ENCODE measurements at places on chromosomes 13 and 19.

DNA sequence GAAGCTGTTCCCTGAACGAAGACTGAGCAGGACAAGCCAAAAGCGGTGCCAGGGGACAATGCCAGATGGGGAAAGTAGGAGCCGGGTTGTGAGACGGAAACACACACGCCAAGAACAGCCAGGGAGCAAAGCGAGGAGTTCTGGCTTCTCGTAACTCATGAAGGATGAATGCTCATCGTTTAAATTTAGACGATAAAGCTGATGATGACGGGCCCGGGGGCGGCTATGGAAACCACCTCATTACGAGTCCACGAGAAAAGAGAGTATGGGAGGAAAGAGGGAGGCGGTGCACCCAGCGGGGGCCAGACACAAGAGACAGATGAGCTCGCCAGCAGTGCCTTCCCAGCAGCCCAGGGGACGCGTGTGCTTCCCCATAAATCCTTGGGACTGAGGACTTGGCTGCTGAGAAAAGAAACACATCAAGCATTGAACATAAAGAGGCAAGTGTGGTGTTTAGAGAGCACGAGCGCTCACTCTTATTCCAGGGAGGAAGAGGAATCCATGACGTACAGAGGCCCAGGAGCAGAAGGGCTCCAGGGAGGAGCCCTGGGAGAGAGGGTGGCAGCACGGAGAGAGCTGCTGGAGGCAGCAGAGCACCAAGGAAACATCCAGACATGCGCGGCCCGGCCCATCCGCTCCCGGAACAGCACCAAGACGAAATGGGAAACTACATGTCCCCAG, 70.7 kb downstream of the EPS15L1 start:
- no peak for DNase-seq

- peak; percentile 61 for DNase-seq
Measured at GRCh38 chr13:98466634-98467236, 110.2 kb downstream of the STK24 start.

DNA sequence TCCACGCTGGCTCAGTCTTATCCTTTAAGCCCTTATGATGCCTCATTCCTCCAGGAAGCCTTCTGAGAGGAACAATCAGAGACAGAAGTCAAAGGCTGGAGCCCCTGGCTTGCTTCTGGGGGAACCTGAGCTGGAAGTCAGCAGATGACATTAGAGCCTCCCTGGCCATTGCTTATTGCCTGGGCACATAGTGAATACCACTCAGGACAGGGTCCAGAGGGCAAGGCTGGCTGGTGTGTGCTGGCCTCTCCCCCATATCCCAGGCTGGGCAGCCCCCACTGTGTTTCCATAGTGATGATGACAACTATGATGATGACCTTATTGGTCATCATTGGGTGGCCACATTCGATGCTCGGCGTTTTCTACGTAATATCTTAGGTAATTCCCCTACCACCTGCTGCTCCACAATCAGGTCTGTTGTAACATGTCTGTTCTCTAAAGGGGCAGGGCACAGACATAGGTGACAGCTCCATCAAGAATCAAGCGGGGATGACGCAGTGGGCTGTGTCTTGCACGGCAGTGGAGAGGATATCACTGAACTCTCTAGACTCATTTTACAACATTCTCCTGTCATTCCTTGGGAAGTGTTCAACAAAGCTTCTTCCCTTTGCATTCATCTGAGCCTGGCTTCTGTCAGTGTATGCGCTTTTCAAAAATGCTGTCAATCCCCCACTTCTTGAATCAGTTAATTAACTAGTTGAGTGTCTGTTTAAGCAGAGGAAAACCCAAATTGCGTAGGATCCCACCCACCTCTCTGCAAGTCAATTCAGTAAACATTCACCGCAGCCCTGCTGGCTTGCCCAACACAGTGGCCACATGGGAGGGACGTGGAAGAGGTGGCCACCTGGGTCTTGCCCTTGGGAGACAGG, 89.4 kb upstream of the TSHZ3 start:
- no peak for DNase-seq

DNA sequence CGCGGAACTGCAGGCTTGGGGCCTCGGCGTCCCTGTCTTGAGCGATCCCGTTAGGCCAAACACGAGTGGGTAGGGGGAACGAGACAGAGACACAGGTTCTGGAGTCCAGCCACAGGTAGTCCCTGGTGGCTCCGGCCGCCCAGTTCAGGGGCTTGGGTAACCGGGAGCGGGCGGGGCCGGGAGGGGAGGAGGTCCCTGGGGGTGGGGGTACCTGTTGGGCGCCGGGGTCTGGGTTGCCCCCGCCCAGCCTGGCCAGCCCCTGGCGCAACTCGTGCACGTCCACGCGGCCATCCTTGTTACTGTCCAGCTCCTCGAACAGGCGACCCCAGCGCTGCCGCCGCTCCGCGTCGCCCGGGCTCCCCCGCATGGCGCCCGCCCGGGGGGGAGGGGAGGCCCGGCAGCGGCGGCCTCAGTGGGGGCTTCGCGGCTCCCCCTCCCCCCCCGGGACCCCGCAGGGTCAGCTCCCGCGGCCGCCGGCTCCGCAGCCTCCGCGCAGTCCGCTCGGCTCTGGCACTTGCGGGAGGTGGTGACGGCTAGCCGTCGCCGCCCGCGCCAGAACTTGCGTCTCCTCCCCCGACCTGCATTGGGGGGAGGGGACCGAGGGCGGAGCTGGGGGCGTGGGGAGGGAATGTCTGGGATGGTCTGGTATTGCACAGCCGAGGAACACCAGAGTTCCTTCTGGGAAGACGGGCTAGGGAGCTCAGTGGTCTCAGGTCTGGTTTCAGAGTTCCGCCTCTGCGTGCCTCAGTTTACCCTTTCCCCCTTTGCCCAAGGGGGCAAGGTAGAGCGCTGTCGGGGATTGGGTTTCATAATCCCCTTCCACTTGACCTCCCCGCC, at the start of gene SLC25A23:
SLC25A23 (minus strand) TSS at position 531 of the 837 bp plus-strand sequence; CDS start at position 367, 164 bp downstream.
- peak; percentile 56 for DNase-seq

GRCh38 chr13:43493496-43494000, 293.2 kb downstream of the ENOX1 start:
- no peak for DNase-seq

- no peak for DNase-seq
Measured at GRCh38 chr19:8831832-8832131, 322 bp downstream of the ZNF558 start.

DNA sequence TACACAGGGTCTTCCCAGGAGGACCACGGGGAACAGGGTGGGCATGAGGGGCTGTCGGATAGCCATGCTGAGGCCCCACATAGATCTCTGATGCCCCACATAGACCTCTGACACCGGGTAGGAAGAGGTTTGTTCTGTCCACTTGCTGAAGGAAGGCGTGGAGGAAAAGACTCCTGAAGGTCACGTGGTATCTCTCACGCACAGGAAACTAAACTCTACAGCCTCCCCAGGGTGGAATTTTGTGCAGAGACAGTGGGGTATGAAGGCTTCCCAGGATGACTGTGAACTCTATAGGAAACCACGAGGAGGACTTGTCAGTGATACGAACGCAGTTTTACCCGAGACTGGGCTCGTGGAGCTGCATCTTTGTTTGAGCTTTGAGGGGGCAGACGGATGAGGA, 2.8 kb downstream of the EVI5L start:
- no peak for DNase-seq

Data from hematopoietic multipotent progenitor cell treated with erythropoietin and hydrocortisone succinate and interleukin-3 and kit ligand, for 8 days (in vitro differentiated cells).